Dorsolateral prefrontal cortex (tissue), 122 donors: ENCODE measurements at places on chromosomes 12 and 14. TPM values are rescaled to one million over a fixed set of nuclear protein-coding genes. Genes with fewer than 3 reads are reported as not detected.

DNA sequence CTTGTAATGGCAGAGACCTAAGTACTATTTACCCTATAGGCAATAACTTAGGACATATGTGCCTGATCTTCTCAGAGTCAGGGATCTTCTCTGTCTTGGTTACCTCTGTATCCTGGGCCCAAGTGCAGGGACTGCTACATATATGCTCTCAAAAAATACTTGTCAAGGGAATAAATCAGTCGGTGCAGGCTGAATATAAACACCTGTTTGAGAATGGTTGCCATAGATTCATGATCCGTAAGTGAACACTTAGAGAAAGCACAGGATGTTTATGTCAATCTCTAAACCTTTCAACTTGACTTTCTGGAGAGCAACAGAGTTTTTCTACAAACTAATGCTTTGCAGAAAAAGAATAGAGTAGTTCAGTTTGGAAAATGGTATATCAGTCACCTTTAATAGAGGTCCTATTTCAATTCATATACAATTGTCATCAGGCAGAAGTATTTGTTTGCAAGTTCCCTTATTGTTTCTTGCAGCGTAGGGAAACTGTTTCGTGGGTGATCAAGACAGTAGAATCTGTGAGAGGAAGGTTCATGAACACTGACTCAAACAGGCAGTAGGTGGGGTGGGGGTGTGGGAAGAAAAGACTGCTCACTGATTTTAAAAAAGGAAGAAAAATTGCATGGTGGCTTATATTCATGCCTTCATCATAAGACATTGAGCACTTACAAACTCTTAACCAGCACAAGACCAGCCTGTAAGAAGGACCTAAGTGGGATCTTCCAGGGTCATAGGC lies 6.0 kb upstream of the UBE2N start:
- no peak for DNase-seq

DNA sequence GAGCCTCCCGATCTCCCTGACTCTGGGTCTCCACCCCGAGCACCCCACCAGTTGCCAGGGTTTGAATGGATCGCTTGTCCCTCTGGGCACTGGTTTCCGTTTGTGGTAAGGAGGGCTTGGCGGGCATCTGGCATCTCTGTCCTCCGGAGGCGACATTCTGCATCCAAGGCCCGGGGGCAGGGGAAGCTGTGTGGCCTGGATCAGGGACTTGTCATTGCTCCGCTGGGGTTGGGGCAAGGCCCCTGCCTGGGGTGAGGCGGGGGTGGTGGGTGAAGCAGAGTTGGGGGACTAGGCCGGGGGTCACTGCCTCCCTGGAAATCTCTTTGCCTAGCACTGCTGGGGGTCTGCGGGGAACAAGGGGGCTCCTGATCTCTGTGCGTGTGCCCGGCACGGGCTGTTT lies 30.2 kb downstream of the KIF26A start:
- no peak for DNase-seq

The TSPAN9 gene
- 16.0 TPM for total RNA-seq

The PZP gene
- total RNA-seq, result not detected

DNA sequence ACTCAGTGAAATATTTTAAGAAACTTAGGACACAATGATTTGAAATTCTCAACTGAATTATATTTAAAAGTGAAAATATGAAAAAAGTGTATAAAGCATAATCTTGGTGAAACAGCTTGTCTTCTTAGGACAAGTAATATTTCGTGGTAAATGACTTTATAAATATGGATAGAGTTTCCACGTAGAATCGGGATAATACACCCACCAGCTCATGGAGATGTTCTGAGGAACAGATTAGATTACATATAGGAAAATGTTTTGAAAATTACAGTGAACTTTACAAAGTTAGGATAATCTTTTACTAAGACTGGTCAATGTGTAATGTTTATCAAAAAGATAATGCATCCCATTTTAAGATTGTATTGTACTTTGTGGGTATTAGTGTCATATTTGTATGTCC lies 25.6 kb upstream of the MYF6 start:
- no peak for DNase-seq
